IPS DF 19.7 (cell line): ENCODE measurements at places on chromosomes 13 and 19.

DNA sequence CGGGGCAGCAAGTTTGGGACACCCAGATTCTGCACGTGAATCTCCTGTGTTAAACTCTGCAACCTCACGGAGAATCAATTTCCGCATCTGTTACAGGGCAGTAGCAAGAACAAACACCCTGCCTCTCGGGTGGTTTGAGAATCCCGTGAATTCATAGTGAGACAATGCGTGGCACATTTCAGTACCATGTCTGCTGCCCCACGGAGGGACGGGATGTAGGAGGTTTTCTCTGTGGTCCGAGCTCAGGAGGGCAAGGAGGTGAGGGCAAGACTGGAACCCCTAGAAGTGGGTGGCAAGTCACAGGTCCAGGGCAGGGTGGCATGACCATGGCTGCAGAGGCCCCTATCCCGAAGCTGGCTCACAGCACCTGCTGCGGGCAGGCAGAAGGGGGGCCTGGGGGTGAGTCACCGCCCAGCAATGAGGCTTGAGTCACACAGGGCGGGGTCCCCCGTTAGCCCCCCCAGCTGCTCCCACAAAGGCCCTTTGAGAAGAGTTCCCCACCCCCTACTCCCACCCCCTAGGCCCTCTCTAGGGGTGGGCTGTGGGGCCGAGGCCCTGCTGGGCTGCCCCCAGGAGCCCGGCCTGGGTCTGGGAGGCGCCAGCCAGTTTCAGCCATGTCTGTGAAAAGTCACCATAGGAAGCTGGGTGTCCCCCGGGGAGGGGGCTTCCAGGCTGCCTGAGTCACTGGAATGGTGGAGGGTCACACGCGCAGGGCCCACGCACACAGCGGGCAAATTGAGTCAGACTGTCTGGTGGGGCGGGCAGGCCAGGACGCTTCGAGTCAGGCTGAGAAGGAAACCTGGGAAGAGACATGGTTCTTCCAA, 25.8 kb upstream of the NANOS3 start:
- no peak for DNase-seq

- no peak for DNase-seq
These were observed 308.5 kb upstream of the TMTC4 start for GRCh38 chr13:100983111-100983510.

GRCh38 chr13:39362652-39363381, 240.2 kb downstream of the LHFPL6 start:
- no peak for DNase-seq

DNA sequence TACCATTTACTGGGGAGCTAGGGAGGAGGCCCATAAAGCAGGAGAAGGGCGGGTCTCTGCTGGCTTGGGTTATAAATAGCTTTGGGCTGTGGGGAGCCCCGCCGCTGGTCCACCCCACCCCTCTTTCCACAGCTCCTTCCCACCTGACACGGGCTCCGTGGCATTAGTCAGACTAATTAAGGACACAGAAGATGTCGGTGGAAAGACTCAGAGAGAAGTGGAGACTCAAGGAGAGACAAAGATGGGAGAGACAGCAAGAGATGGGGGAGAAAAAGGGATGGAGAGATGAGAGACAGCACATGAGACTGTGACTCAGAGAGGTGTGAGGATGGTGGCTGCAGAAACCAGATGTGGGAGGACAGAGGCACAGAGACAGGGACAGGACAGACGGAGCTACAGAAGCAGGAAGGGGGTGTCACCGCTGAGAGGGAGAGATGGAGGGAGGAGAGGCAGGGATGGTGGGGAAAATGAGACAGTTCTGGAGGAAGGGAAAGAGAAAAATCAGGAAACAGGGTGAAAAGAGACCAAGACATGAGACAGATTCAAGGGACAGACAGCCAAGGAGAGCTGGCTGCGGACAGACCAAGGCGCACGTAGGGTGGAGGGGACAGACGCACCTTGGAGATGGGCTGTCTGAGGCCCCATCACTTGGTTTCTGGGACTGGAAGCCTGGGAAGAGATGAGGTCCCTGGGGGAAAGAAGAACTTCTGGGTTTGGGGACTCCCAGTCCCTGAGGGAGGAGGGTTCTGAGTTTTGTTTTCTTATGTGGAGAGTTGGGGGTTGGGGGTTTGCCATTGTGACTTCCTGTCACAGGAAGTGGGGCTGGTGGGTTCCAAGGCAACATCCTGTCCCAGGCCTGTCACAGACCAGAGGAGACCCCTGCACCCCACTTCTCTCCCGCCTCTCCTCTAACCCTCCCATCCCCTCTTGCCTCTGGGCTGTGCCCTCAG, 4.1 kb downstream of the ARHGEF1 start:
- no peak for DNase-seq

DNA sequence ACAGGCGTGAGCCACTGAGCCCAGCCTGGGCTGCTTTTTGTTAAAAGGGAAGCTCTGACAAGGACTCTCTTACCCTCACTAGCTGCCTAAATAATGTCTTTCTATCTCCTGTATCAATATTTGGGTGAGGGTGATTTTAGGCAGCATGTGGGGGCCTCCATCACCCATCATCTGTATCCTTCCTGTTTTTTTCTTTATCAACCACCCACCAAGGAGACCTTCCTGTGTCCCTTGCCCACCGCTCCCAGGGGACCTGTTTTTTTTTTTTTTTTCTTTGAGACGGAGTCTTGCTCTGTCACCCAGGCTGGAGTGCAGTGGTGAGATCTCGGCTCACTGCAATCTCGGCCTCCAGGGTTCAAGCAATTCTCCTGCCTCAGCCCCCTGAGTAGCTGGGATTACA, 5.4 kb upstream of the NDUFB7 start:
- no peak for DNase-seq

GRCh38 chr19:9073806-9074205, 13.1 kb upstream of the OR1M1 start:
- DNase-seq = no peak

DNA sequence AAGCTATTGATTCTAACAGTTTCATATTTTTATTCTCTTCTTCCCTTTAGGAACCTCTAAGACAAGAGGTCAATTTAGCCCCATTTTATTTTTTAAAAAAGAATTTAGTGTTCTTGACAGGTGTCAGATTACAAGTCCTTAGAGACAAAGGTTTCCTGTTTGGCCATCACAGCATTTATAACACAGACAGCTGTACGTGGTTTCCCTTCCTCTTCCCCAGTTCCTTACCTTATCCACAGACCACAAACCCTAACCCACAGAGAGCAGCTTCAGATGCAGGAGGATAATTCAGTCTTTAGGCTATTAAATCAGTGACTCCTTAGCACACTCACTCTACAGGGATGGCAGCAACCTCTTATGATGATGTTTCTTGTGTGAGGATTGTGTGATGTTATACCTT, 1210.1 kb downstream of the DIAPH3 start:
- DNase-seq = no peak

- DNase-seq = no peak
These were observed 260.3 kb downstream of the KCNRG start for GRCh38 chr13:50275392-50276063.

- no peak for DNase-seq
These were observed 1.7 kb downstream of the ANO8 start for GRCh38 chr19:17332677-17333581.

GRCh38 chr13:79896851-79897250, 415.9 kb downstream of the NDFIP2 start:
- DNase-seq = no peak

- DNase-seq = no peak
These were observed 11.1 kb downstream of the LYL1 start for GRCh38 chr19:13091400-13092157.

- no peak for DNase-seq
These were observed 11.7 kb upstream of the TRIM13 start for GRCh38 chr13:49985129-49985528.

- DNase-seq = no peak
These were observed 15.2 kb downstream of the F10 start for GRCh38 chr13:113137691-113138298.

DNA sequence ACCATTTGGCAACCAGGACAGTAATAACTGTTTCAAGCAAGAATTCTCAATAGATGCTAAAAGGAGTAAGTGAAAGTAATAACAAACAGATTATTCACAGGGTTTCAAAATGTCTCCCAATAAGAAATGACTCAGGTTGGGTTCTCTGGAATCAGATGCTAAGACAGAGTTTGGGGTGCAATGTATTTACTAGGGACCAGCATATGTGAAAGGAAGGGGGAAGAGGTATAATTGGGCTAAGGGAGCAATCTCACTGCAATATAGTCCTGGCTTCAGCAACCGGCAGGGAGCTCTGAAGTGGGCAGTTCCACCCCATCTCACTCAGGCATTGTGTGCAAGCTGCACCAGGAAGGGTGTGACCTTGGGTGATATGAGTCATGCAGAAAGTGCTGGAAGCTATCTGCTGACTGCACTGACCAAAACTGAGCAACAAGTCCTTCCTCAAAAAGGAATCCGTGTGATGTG, 23.4 kb downstream of the ZDHHC20 start:
- no peak for DNase-seq

- no peak for DNase-seq
These were observed 11.6 kb downstream of the TPM4 start for GRCh38 chr19:16087940-16088339.

GRCh38 chr13:47454986-47455385, 546.1 kb downstream of the SUCLA2 start:
- no peak for DNase-seq

- DNase-seq = peak; percentile 97
These were observed 2.0 kb downstream of the REX1BD start for GRCh38 chr19:18590273-18591272.

DNA sequence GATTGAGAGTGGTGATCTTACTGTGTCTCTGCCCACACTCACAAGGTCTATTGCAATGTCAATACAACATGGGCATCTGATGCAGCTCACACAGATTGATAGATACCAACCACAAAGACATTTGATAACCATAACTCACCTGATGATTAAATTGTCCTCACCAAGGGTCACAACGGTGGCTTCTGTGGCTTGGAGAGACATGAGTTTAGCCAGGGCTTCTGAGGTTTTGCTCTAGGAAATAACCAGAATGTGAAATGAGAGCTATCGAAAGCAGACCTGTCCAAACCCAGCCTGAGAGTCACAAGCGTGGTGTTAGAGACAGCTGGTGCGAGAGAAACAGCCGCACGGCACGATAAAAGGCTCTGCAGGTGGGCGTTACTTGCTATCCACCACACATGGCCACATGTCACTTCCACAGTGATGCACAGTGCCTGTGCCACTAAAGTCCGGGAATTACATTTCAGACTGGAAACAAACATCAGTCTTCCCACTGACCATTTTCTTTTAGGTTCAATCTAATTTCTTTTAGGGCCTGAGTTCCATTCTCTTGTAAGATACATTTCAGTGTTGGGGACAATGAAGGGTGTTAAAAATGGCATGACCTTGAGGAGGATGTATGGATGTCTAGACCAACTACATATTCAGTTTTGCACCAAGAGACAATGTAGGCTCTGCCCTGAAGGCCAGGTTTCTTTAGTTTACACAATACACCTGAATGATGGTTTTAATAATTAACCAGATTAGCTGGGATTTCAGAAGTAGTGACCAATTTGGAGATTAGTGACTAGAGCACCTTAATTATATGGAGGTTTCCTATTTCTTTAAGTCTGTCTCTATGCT, 53.7 kb downstream of the ATP7B start:
- no peak for DNase-seq

DNA sequence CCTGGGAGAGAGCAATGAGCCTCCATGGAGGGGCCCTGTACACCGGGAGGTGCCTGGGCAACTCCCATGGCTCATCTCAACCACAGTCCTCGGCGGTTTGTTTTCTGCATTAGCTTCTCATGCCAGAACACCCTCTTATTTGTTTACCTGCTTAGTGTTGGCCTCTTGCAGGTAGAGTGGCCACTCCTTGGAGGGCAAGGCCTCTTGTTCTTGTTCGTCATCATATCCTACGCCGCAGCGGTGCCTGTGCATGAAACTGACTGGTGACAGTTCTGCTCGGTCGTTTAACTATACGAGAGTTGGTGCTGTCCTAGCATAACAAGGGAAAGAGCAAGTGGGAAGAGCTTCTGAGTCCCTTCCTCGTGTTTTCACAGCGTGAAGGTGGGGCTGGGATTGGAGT, 40.5 kb upstream of the RNF113B start:
- DNase-seq = no peak

- DNase-seq = no peak
These were observed 20.4 kb upstream of the FAM216B start for GRCh38 chr13:42760951-42761350.

DNA sequence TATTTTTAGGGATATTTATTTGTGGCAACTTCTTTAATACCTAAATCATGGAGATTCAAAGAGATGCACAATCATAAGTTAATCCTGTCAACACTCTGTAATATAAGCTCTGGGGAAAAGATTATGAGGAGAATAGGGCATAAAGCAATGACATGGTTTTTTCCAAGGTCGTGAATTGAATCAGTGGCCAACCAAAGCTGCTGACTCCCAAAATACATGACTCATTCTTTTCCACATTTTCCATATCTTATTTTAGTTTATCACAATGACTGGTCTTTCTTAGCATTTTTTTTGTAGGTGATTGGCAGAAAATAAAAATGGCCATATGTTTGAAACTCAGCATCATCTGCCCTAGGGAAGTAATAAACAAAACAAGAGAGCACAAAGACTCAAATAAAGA, 28.5 kb upstream of the RBM26 start:
- DNase-seq = no peak

DNA sequence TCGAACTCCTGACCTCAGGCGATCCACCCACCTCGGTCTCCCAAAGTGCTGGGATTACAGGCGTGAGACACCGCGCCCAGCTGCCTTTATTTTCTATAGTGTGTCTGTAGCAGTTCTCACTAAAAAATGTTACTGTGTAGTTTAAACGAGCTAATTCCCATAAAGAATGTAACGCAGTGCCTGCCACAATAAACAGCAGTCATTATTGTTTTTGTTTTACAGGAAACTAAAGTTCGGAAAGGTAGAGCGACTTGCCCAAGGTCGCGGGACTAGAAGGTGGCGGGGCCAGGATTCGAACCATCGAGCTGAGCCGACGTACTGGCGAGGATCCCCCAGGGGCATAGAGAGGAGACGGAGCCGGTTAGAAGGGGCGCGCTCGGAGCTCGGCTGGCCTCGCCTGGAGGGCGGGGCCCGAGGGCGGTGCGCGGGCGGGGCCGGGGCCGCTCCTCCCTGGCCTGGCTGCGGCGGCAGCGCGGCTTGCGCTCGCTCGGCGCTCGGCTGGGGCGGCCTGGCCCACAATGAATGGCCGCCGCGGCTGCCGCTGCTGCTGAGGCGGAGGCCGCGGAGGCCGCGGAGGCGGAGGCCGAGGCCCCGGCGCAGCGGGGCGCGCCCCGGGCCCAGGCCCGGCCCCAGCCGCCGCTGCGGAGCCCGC, at the start of gene NACC1:
TSS of gene NACC1 (plus strand) at position 493 of the 652 bp plus-strand sequence. CDS start 16,944 bp downstream, outside the sequence.
- DNase-seq = no peak

- DNase-seq = no peak
These were observed 258.2 kb upstream of the STARD13 start for GRCh38 chr13:33543631-33544265.

DNA sequence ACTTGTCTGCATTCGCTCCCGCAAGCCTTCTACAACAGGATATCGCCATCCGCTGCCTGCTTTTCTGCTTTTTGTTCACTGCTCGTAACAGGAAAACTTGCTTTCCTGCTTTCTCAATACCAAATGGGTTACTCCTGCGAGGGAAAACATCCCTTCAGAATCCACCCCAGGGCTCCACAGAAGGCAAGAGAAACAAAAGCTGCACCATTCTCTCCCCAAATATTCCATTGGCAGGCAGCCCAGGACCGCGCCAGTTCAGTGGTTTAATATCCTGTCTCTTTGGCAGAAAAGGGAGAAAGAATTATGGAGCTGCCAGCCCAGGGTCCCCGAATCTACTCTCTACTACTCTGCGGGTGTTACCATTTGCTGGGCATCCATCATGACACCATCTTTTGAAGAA, 84.7 kb upstream of the DOCK9 start:
- no peak for DNase-seq

GRCh38 chr13:86601351-86601750, 802.1 kb upstream of the SLITRK6 start:
- DNase-seq = no peak
